ENCODE measurements at places on chromosomes 1 and 21. TPM values are rescaled to one million over a fixed set of nuclear protein-coding genes. Genes with fewer than 3 reads are reported as not detected.

The IGSF5 gene
- not detected for total RNA-seq

The NUF2 gene
- total RNA-seq, result 2.5 TPM

The VSIG8 gene
- total RNA-seq, result not detected

The KIF2C gene
- total RNA-seq, result 0.81 TPM

The F3 gene
- total RNA-seq, result not detected

The CRABP2 gene
- 5.4 TPM for total RNA-seq

The TRIM17 gene
- total RNA-seq, result 1.4 TPM

The TEX38 gene
- total RNA-seq, result not detected

The PPM1J gene
- total RNA-seq, result 0.57 TPM

The KHDC4 gene
- 54.6 TPM for total RNA-seq

The FCRL6 gene
- 5.6 TPM for total RNA-seq

The NLRP3 gene
- 3.7 TPM for total RNA-seq

The RHD gene
- 0.14 TPM for total RNA-seq

The LCE1E gene
- not detected for total RNA-seq

The S100A9 gene
- total RNA-seq, result 5.0 TPM

The KISS1 gene
- not detected for total RNA-seq

The KRTAP12-4 gene
- not detected for total RNA-seq

The NKAIN1 gene
- not detected for total RNA-seq

The LIPI gene
- total RNA-seq, result not detected

The CYP4A11 gene
- total RNA-seq, result not detected

The MRAP gene
- not detected for total RNA-seq

The CELA3B gene
- not detected for total RNA-seq
